ENCODE measurements at places on chromosomes 2 and 18.

DNA sequence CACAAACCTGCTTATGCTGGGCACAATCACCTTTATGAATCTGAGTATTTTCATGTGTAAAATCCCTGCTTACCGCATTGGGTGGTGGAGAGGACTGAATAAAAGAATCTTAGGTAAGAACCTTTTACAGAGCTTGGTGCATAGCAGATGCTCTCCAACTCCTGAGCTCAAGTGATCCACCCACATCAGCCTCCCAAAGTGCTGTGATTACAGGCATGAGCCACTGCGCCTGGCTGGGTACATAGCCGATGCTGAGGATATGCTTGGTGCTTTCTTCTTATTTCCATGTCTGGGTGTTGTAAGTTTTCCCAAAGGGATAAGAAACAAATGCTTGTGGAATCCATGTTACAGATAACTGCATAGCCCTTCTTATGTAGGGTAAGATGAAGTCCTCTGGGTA, 244.3 kb upstream of the PXDN start:
- DNase-seq: no peak

DNA sequence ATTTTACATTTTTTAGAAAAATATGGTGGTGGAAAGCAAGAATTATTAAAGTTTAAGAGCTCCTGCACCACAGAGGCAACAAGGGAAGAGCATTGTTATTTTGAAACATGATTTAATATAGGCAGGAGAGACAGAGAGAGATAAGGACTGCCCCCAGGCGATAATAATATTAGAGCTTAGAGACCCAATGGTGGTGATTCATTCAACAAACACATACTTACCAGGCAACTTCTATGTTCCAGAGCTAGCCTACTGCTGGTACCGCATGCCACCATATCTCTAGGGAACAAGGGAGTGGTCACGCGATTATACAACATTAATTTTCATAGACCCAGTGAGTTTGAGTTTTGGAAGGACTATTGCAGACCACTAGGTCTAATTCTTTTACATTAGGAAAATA, 327.8 kb upstream of the SOX11 start:
- no peak for DNase-seq

DNA sequence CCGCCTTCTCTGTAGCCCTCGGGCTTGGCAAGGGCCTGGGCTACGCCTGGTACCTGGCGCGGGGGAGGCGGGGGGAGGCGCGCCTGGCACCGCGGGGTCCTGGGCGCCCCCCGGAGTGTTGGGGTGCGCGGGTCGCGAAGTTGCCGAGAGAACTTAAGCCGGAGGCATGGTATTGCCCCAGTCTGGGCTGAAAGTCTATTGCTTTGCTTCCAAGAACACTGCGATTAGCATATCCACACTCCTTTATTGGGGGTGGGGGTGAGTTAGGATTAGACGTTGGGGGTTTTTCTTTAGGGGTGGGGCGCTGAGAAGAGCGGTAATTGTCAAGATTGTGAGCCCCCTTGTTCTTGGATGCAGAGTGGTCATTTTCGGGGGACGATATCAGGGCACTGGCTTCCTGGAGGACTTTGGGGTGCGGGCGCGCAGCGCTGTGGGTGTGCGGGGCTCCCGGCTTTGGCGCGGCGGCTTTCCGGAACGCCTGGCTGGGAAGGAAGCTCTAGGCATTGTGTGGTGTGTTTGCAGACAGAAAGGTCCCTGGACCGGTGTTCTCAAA, 798 bp downstream of the TANC1 start:
- DNase-seq: no peak

DNA sequence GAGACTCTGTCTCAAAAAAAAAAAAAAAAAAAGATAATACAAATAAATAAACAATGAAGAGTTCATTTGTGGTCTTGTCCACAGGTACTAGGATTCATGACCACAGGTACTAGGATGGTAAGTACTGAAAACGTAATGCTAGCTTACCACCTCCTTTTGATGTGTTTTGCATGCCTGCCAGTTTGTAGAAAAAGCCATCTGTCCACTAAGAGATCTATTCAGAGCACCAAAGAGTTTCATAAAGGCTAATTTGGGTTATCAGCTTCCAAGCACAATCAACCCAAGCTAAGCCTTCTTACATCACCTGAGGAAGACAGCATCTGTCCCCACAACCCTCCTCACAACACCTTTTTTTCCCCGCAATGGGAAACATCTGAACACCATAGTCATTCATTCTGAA, 477.2 kb downstream of the ZEB2 start:
- DNase-seq: no peak

GRCh38 chr2:43081131-43081765, 145.2 kb downstream of the ZFP36L2 start:
- no peak for DNase-seq

GRCh38 chr2:233495503-233496496, 70.8 kb downstream of the USP40 start:
- DNase-seq: no peak
